ENCODE measurements at places on chromosomes 6 and 20. TPM values are rescaled to one million over a fixed set of nuclear protein-coding genes. Genes with fewer than 3 reads are reported as not detected.

Gene KCNB1
- total RNA-seq = 46.7 TPM

Gene CASS4
- total RNA-seq = 1.3 TPM

Gene GABRR1
- total RNA-seq = 0.20 TPM

Gene GSTA3
- not detected for total RNA-seq

Gene PPP1R11
- 48.3 TPM for total RNA-seq

Gene GMPR
- total RNA-seq = 39.4 TPM

Gene RBL1
- 15.4 TPM for total RNA-seq

Measured in spinal cord (tissue), 10 donors.